Caco-2 (cell line): ENCODE measurements at places on chromosomes 4 and X. TPM values are rescaled to one million over a fixed set of nuclear protein-coding genes. Genes with fewer than 3 reads are reported as not detected.

FANCB gene
- total RNA-seq: 8.1 and 8.8 TPM in 2 replicates

LRCH2 gene
- 0.18 and 0.19 TPM in 2 replicates for total RNA-seq

NWD2 gene
- not detected in 2 replicates for total RNA-seq

RASGEF1B gene
- 24.8 and 32.3 TPM in 2 replicates for total RNA-seq

RAB33A gene
- 0.35 TPM in 1 of 2 replicates, not detected in the other for total RNA-seq

- H3K27ac ChIP-seq: peak overlapping the region; percentile 69
- H3K36me3 ChIP-seq: no peaks in the 10 kb centered on the region
- H3K27me3 ChIP-seq: no peaks in the 10 kb centered on the region
- DNase-seq: peak; percentile 49
Observed at GRCh38 chr4:98778206-98778605, 119.8 kb upstream of the TSPAN5 start.

DNA sequence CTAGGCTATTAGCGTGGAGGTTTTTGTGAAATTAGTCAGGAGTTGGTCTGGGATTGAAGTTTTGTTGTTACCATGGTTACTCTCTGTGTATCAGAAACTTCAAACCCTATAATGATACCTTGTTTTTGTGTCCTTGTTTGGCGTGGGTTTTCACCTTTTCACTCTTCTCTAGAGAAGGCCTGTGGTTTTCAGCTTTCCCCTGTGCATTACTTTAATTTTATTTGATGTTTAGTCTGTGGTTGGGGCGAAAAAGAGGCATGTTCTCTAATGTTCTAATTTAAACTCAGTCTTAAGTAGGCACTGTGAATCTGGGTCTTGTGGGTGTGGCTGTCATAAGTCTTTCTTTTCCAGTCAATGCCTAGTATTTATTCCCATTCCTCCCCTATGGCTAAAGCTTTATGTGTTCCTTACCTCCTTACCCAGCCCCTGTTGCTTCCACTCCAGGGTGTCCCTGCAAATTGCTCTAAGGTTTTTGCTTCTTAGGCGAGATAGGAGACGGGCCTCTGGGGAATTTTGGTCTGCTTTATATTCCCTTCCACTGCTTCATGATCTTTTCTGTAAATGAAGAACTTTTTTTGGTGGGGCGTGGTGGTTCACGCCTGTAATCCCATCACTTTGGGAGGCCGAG, 326.3 kb upstream of the ZCCHC13 start:
- DNase-seq: no peak
- 0 out of 2 replicates have a peak, but pooled peaks cover 11% of the 10 kb centered on the region for H3K4me1 ChIP-seq
- no peaks in the 10 kb centered on the region for H3K36me3 ChIP-seq
- H3K27ac ChIP-seq: no peak overlapping the region

- H3K4me1 ChIP-seq: no peaks in the 10 kb centered on the region
- no peak for DNase-seq
- H3K36me3 ChIP-seq: no peaks in the 10 kb centered on the region
Observed at GRCh38 chr4:35521682-35522081, 722.6 kb downstream of the ARAP2 start.

GRCh38 chr4:163895378-163896005, 401.0 kb downstream of the TMA16 start:
- no peaks in the 10 kb centered on the region for H3K36me3 ChIP-seq
- no peak overlapping the region for H3K27ac ChIP-seq
- H3K4me3 ChIP-seq: no peak overlapping the region
- DNase-seq: no peak
- no peaks in the 10 kb centered on the region for H3K4me1 ChIP-seq

- H3K4me3 ChIP-seq: no peak overlapping the region
- H3K36me3 ChIP-seq: no peaks in the 10 kb centered on the region
- no peak for DNase-seq
- no peaks in the 10 kb centered on the region for H3K4me1 ChIP-seq
- H3K27ac ChIP-seq: no peak overlapping the region
- H3K27me3 ChIP-seq: no peaks in the 10 kb centered on the region
Observed at GRCh38 chr4:155510771-155511170, 134.0 kb upstream of the MAP9 start.

DNA sequence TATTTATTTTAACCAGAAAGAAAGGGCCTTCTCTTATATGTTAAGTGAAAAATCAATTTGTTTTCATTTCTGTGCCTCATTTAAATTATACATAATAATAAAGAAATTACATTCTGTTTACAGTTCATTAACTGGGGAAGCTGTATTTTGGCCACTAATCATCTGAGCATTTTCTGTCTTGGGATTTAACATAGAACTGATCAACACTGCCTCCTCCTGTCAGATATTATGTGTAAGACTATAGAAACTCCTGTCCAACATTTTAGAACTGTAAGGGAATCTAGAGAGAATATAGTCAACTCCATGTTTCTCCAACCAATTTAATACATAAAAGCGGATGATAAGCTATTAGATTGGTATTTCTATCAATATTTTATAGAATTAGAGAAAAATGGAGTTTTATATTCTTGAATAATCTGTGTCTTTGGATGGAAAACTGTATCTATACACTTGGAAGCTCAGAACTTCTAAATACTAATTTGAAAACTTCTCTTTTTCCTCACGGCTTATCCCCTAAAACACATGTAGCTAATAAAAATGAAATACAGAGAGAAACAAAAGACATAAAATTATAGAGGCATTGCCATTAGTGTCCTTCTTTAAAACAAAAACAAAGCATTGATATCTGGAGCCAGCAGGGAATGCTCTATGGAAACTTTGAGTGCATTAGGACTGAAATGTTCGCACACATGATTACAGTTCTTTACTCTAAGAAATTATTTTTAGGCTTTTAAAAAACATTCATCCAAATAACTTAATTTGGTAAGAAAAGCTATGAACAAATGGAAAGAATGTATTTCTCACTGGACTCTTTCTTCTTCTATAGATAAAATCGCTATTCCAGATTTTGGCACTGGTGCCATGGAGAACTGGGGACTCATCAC, 33.1 kb downstream of the ENPEP start:
- H3K4me3 ChIP-seq: no peak overlapping the region
- no peak overlapping the region for H3K27ac ChIP-seq
- no peaks in the 10 kb centered on the region for H3K36me3 ChIP-seq
- H3K27me3 ChIP-seq: no peaks in the 10 kb centered on the region
- no peaks in the 10 kb centered on the region for H3K4me1 ChIP-seq
- peak; percentile 15 for DNase-seq

DNA sequence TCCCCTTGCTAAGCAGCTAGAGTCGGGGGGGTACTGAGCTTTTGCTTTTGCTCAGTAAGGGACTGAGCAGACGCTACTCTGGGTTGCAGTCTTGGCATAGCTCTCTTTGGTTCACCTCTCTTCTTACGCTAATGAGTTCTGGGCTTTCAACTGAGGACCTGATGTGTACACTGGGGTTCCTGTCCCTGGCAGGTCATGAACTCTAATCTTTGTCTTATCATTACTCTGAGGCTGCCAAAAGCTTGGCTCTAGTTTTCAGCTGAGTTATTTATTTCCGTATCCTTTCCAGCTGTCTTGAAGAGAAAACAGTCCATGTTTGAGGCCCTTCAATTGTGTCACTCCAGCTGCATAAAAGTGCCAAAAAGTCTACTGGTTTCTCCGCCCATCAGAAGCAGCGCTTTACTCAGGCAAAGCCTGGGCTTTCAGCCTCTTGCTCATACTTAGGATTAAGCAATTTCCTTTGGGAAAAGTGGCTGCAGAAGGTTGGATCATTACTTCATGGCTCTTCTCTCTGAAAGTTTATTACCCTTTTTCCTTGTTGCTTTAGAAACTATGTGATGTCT, 121.0 kb upstream of the STOX2 start:
- no peak for DNase-seq
- no peak overlapping the region for H3K27ac ChIP-seq
- no peaks in the 10 kb centered on the region for H3K27me3 ChIP-seq
- H3K36me3 ChIP-seq: no peaks in the 10 kb centered on the region
- H3K4me3 ChIP-seq: no peak overlapping the region
- 0 out of 2 replicates have a peak, but pooled peaks cover 4% of the 10 kb centered on the region for H3K4me1 ChIP-seq

- H3K4me1 ChIP-seq: no peaks in the 10 kb centered on the region
- no peak for DNase-seq
- no peak overlapping the region for H3K4me3 ChIP-seq
Observed at GRCh38 chr4:59650861-59651260, 1549.3 kb upstream of the ADGRL3 start.

DNA sequence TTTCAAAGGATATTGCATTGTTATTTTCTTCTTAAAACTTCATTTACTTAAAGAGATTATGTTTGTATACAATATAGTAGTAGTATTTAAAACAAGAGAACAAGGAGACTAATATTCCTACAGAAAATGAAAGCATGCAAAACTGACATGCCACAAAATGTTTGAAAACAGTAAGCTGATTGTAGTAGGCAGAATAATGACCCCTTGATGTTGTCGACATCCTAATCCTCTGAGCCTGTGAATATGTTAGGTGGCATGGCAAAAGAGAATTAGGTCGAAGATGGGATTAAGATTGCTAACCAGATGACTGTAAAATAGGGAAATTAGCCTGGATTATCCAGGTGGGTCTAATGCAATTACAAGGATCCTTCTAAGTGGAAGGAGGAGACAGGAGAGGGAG, 522.2 kb upstream of the NR3C2 start:
- no peak overlapping the region for H3K27ac ChIP-seq
- H3K4me1 ChIP-seq: no peaks in the 10 kb centered on the region
- no peak overlapping the region for H3K4me3 ChIP-seq
- H3K27me3 ChIP-seq: no peaks in the 10 kb centered on the region
- no peak for DNase-seq

DNA sequence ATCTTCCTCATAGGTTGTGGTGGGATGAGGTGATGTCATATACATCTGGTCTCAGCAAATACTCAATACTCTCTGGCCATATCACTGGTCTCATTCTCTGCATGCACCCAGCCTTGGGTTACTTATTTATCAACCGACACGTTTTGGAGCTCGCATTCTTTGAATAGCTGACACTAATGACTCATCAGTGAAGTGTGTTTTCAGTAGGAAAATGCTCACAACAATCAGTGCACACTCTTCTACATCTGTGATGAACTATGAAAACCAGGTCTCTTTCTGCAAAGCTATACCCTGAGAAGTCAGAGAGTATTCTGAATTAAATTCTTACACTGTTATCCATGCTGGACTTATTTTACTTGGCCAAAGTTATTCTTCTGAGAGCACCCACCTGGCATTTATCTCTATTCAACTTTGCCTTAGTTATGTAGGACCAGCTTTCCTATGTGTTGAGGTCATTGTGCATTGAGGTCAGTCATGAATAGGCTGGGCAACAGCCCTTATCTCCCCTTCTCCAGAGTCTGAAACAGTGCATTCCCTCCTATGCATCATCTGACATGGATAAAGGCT, 58.7 kb upstream of the DHX15 start:
- DNase-seq: peak; percentile 69
- H3K4me1 ChIP-seq: peaks cover 24% of the 10 kb centered on the region
- H3K4me3 ChIP-seq: no peak overlapping the region
- H3K27me3 ChIP-seq: no peaks in the 10 kb centered on the region
- H3K27ac ChIP-seq: peak overlapping the region; percentile 69

DNA sequence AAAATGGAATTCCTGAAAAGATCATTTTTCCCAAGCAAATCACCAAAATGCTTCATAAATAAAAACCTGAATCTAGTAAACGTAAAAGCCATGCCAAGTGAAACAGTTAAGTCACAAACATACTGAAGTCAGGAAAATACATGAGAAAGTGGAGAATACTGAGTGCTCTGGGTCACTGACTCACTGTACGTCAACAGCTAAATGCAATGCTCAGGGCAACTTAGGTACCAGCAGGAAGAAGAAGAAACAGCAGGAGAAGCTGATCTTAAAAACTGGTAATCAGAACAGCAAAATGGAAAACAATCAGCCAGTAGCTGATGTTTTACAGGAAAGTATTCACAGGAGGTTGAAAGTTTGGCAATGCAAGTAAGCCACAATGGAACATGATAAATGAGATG, 252.6 kb upstream of the ETNPPL start:
- no peaks in the 10 kb centered on the region for H3K36me3 ChIP-seq
- DNase-seq: no peak
- H3K4me3 ChIP-seq: no peak overlapping the region
- no peaks in the 10 kb centered on the region for H3K27me3 ChIP-seq
- no peak overlapping the region for H3K27ac ChIP-seq

- H3K27me3 ChIP-seq: no peaks in the 10 kb centered on the region
- peak overlapping the region; percentile 82 for H3K27ac ChIP-seq
- peak overlapping the region; percentile 88 for H3K4me3 ChIP-seq
- peak; percentile 43 for DNase-seq
- peaks cover 17% of the 10 kb centered on the region for H3K4me1 ChIP-seq
- no peaks in the 10 kb centered on the region for H3K36me3 ChIP-seq
Observed at GRCh38 chr4:153345012-153345981, 809 bp downstream of the MND1 start.
